Head of caudate nucleus (tissue), 42 donors: ENCODE measurements at places on chromosomes 3 and 15.

DNA sequence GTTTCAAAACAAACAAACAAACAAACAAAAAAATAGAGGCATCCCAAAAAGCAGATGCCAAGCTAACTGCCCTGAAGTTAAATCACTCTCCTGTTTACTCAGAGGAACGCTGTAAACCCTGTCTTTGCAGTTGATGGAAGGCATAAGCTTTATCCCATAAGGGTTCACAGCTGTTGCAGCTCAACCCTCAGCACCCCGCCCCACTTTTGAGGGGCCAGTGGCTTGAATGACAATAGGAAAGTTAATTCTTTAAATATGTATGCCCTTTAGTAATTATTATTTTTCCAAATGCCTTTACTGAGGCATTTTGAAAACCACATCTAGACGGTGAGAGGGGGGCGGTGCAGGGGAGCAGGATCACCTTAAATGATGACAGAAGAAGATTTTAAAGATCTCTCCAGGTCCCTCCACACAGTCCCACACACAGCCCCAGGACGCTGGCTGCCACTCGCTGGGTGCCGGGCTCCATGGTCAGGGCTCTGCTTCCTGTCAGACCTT lies 272.1 kb downstream of the FAM43A start:
- DNase-seq, result no peak

DNA sequence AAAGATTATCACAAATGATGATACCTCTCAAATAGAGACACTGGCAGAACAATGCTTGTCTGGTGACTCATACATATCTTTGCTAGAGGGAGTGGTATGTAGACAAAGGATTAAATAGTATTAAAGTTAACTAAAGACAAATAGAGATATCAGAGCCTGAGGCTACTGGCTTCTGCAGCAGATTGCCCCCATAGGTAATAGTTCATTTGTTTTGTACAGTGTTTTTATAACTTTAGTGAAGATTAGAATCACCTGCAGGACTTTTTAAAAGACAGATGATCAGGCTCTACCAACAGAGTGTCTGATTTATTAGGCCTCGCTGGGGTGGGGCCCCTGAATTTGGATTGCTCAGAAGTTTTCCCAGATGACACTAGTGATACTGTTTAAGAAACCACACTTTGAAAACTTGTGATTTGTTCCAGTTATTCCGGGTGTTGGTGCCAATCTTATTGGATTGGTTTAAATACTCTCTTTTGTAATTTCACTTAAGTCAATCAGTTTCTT lies 96.4 kb downstream of the NAALADL2 start:
- no peak for DNase-seq

DNA sequence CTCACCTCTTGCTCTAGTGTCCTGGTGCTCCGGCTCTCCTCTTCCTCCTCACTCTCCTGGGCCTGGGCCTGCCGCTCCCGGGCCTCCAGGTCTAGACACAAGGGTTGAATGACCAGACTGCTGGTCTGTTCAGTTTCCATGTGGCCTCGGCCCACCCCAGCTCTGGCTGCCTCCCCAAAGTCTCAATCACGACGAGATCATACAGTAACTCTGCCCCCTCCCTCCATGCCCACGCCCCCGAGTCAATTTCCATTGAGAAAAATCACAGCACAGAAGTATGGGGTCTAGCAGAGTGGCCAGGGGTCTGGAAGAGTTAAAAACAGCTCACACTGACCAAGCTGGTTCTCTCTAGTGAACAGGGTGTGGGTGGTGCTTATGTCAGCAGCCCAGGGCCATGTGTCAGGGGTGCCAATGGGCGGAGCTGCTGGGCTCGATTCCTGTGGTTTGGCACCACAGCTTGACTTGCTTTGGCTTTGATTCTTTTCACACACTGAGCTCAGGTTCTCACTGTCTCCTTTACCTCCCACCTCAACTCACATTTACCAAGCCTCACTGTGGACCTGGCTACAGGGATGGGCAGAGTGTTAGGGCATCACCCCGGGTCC lies 6.9 kb downstream of the C15orf62 start:
- DNase-seq, result no peak

- DNase-seq, result no peak
These were observed 692.8 kb downstream of the AGBL1 start for GRCh38 chr15:86772369-86773059.

DNA sequence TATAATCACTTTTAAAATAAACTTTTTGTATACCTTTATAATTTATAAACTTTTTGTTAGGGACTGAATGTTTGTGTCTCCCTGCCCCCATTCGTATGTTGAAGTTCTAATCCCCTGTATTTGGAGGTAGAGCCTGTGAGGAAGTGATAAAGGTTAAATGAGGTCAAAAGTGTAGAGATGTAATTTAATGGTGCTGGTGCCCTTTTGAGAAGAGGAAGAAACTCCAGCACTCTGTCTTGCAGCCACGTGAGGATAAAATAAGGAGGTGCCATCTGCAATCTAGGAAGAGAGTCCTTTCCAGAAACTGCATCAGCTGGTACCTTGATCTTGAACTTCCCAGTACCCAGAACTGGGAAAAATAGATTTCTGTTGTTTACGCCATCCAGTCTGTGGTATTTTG lies 106.1 kb upstream of the RGMA start:
- DNase-seq, result no peak

DNA sequence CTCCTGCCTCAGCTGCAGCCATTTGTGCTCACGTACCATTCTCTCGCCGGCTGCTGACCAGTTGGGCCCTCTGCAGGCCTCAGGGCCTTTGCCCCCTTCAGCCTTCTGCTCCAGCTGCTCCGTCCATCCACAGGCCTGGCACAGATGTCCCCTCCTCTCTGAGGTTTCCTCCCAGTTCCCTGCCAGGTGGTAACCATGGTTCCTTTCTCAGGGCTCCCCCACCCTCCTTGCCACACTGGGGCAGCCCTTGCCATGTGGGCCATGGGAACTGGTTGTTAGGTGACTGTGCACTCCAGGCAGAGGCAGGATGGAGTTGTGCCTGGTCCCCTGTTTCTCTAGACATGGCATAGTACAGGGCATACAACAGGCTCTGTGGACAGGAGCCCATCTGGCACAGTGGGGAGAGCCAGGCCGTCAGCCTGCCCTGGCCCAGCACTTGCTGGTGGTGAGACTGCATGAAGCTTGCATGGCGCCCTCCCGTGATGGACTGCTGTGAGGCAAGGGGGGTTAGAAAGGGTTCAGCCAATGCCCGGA lies 148.9 kb downstream of the DNAJB8 start:
- DNase-seq, result no peak

DNA sequence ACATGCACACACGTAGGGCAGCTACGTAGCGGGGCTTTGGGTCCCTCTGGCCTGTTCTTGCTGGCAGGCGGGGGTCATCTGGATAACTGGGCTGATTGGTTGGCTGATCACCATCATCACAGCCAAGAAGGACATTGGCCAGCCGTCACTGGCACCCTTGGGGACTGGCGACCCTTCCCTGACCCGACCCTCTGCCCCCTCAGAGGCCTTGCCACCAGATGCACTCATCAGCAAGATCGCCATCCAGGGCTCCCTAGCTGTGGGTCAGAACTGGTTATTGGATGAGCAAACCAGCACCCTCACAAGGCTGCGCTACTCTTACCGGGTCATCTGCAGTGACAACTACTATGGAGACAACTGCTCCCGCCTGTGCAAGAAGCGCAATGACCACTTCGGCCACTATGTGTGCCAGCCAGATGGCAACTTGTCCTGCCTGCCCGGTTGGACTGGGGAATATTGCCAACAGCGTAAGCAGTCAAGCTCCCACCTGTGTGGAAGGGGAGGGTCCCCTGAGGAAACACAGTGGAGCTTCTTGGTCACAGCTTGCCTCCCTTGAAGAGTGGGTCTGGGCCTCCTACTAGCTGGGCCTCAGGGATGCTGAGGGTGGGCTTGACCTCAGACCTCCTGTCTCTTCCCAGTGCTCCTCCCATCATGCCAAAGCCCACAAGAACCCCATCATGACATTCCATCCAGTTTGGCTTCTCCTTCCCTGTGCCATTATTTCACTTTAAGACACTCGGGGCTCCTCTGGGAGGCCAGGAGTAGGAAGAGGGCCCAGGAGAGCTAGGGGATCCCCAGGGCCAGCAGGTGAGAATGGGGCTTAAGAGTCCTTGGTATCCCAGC lies 2.4 kb downstream of the DLL4 start:
- DNase-seq, result no peak
